Activated T-helper 1 cell treated with Interleukin-2 at 50 U/mL for 16 hours (primary cell): ENCODE measurements at places on chromosomes 4 and X.

DNA sequence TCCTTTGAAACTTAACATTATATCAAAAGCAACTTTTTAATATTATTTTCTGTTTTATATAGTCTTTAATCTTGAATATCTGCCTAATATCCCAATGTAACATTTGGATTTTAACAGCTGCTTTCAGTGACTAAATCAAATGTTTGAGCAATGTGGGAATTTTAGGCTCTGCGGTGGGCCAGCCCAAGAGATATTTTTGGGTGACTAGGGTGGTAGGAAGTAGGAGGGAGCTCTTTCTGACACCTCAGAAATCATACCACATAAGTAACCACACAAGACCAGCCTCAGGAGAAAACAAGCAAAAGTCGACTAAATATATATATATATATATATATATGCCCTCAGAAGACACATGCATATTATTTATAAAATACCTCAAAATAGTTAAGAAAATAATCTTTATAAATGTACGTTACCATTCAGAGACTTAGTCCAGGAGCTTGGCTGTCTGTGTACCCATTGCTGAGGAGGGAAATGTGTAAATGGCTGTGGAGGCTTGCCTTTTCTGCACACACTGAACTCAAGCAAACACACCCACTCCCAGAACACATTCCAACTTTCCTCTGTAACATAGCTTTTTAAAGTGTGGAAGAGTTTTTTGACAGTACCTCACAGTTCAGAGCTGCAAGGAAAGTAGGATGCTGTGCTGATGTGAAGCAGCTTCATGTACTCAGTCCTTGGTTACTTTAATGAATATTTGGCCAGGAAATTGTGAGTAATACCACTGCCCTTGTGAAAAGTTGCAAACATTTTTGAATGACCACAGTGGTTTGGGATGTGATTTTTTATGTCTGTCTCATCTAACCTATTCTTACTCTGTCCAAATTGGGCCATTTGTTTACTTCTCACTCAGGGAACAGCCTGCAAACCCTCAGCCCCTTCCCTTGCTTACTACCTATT is at the start of gene RTL3:
Gene RTL3 (minus strand): TSS at position 484 of the 900 bp plus-strand sequence. CDS start 908 bp downstream, outside the sequence.
- DNase-seq, result no peak

DNA sequence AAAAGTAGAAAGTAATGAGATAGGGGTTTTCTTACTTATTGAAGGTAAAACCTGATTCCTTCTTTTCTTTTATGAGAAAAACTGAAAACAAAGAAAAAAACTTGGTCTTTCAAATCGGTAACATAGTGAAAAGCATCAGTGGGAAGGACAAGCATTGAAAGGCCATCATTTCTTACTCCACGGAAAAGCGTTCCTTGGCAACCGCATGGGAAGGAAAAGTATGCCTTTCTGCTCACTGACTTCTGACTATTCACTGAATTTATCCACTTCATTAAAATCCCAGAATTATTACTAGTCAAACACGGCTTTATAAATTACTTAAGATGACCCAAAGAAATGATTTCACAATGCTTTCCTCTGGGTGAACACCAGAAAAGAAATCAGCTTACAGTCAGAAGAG is 646.7 kb downstream of the TLL1 start:
- no peak for DNase-seq

DNA sequence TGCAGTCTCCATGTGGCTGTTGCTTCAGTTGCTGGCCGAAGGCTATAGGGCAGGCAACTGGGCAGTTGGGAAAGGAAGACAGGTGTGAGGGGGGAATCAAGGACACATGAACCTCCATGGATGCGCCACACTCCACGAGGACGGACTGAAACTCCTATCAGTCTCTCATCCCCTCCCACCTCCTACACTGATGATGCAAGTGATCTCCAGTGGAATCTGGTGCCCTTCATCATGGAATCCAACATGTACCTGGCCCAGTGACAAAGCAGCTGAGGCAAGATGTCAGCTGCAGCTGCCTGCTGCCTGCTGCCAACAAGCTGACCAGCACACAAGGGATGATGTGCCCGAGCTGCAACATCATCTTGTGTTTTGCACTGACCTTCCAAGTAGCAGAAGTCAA is 26.0 kb upstream of the MGST2 start:
- no peak for DNase-seq

- DNase-seq, result no peak
Observed at GRCh38 chr4:158302076-158302866, 92.0 kb downstream of the TMEM144 start.

- DNase-seq, result no peak
Observed at GRCh38 chrX:87409113-87409841, 108.3 kb upstream of the KLHL4 start.

DNA sequence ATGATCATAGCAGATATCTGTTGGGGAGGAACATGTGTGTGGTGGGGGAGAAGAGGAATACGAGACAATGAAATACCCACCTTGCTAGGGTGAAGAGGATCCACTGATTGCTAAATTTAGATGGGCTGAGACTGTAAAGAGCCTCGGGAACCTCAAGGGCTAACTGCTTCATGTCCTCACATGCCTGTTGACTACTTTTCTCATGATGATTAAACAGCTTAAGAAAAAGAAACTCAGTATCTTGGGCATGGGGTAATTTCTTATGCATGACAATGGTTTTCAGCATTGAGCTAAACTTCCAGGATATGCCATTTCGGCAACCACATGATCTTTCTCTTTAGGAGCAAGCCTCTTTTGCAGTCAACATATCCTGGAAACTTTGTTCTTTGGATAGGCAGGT is 3.9 kb upstream of the LNX1 start:
- DNase-seq, result no peak

DNA sequence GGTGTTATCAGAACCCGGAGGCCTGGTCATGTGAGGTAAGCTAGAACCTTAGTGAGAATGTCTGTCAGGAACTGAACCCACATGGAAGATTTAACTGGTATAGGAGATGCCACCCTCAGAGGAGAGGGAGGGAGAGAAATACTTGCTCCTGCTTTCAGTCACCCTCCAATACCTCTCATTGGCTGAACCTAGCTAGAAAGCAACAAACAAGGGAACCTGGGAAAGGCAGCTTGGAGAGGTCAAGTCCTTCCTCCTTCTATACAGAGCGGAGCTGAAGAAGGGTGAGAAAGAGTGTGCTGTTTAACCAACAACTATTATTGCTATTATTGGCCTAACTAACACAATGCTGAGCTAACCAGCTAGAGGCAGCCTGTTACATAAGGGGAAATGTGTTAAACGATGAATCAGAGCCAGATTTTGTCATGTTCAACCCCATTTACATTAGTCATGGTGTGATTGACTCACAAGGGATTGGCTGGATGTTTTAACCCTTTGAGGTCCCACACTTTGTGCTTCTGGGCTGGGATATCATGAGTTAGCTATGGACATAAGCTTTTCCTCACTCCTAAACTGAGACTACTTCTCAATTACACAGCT is 96.5 kb upstream of the ESX1 start:
- no peak for DNase-seq

GRCh38 chr4:88005076-88005475 is 2.4 kb upstream of the PKD2 start:
- DNase-seq, result no peak

GRCh38 chr4:14667624-14668151 is 334.6 kb upstream of the CPEB2 start:
- DNase-seq, result no peak

- DNase-seq, result no peak
Observed at GRCh38 chr4:94285666-94286065, 57.0 kb downstream of the HPGDS start.

GRCh38 chr4:153528705-153529485 is 62.7 kb downstream of the TMEM131L start:
- no peak for DNase-seq

DNA sequence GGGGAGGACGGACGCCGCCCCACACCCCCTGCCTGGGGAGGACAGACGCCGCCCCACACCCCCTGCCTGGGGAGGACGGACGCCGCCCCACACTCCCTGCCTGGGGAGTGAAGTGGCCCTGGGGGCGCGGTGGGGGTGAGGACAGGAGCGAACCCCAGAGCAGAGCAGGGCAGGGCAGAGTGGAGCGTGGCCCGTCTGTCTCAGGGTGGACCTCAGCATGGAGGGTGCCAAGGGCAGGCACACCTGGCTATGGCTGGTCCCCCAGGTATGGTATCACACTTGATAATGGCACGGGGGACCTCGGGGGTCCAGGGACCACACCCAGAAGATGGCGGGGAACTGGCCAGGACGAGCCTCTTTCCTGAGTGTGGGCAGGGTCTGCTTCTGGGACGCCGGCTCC is 9.6 kb downstream of the LRPAP1 start:
- DNase-seq, result no peak

DNA sequence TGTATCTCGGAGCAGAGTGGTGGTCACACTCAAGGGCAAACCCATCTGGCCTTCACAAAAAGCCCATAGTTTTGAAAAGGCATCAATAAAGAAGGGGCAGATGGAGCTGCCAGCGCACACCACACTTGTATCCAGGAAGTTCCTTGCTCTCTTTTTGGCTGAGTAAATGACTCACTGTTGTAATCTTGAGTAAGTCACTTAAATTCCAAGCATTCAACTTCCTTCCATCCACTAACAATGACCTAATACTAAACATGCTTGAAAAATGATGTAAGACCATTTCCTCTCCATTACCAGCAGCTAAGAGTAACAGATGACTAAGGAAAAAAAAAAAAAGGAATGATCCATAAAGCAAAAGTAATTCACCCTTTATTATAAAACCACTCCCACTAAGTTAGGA is 32.4 kb upstream of the MYOZ2 start:
- no peak for DNase-seq

- DNase-seq, result no peak
Observed at GRCh38 chrX:11899091-11899490, 141.1 kb downstream of the MSL3 start.

DNA sequence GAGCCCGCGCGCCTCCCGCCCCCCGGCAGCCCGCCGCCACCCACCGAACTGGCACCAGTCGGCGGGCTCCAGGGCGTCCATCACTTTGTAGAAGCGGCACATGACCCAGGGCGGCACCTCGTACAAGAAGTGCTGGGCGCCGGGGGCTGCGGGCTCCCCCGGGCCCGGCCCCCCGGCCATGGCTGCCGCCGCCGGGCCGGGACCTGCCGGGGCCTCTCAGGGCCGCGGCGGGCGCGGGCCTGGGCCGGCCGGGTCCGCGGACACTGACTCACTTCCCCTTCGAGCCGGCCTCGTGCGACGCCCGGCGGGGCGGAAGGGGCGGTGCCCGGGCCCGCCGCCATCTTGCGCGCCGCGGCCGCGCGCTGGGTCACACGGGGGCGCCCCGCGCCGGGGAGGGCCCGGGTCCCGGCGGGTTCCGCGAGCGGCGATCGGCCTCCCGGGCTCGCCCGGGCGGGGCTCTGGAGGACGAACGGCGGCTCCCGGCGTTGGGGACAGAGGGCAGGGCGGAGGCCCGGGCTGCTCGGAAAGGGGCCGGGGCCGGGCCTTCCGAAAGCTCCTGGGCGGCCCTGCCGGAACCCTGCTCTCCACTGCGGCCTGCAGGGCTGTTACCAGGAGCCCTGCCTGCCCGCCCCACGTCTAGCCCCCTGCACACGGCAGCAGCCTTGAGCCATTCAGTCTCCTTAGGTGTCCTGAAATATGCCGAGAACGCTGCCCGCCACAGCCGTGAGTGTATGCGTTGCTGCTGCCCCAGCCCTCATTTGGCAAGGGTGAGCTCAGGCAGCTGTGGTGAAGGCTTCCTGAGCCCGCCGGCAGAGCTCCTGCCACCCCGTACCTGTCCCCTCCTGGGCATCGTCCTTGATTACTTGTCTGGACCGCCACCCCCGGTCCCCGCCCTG is at the start of gene IRAK1:
Gene IRAK1 (minus strand): TSS at position 270 of the 896 bp plus-strand sequence. CDS start 90 bp downstream, at position 180.
- peak; percentile 48 for DNase-seq

DNA sequence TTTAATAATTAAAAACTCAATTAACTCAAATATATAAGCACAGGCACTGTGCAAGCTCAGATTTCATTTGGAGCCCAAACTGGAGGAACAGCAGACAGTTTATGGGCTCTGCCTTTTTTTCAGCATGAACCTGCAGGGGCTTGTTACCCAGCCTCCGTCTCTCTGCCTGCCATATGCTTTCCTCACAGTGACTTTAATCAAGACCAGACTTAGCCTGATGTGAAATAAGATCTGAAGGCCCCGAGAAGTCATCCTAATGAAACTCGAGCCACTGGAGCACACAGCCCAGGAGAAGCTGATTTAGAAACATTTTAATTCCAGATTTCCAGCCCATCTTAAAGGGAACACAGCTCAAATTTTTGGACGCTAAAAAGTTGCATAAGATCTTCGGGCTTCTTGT is 55.6 kb downstream of the SPATA18 start:
- no peak for DNase-seq

- DNase-seq, result no peak
Observed at GRCh38 chr4:4696530-4696929, 154.7 kb upstream of the STX18 start.

- DNase-seq, result no peak
Observed at GRCh38 chr4:150814873-150815272, 200.2 kb downstream of the LRBA start.

DNA sequence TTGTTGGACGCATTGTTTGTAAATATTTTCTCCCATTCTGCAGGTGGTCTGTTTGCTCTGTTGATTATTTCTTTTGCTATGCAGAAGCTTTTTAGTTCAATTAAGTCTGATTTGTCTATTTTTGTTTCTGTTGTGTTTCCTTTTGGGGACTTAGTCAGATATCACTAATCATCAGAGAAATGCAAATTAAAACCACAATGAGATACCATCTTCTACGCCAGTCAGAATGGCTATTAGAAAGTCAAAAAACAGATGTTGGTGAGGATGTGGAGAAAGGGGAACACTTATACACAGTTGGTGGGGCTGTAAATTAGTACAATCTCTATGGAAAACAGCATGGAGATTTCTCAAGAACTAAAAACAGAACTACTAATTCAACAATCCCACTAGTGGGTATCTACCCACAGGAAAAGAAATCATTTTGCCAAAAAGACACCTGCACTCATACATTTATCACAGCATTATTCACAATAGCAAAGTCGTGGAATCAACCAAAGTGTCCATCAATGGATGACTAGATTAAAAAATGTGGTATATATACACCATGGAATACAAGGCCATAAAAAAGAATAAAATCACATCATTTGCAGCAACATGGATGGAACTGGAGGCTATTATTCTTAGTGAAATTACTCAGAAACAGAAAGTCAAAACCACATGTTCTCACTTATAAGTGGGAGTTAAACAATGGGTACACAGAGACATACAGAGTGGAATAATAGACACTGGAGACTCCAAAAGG is 8.1 kb downstream of the COQ2 start:
- no peak for DNase-seq

- DNase-seq, result no peak
Observed at GRCh38 chr4:79886557-79886956, 186.5 kb downstream of the ANTXR2 start.
